Stimulated activated CD8-positive, alpha-beta memory T cell treated with anti-CD3 and anti-CD28 coated beads, Interleukin-2, amount 100 ng/mL, for 1 hour (primary cell): ENCODE measurements at places on chromosomes 5 and 9.

- no peak for DNase-seq
Measured at GRCh38 chr5:142330026-142330425, 5.2 kb upstream of the SPRY4 start.

- DNase-seq, result no peak
Measured at GRCh38 chr9:108569624-108570023, 286.2 kb downstream of the ACTL7B start.

GRCh38 chr5:73189871-73190376, 16.9 kb downstream of the TMEM174 start:
- no peak for DNase-seq

GRCh38 chr5:35924122-35924949, 14.1 kb downstream of the CAPSL start:
- no peak for DNase-seq

DNA sequence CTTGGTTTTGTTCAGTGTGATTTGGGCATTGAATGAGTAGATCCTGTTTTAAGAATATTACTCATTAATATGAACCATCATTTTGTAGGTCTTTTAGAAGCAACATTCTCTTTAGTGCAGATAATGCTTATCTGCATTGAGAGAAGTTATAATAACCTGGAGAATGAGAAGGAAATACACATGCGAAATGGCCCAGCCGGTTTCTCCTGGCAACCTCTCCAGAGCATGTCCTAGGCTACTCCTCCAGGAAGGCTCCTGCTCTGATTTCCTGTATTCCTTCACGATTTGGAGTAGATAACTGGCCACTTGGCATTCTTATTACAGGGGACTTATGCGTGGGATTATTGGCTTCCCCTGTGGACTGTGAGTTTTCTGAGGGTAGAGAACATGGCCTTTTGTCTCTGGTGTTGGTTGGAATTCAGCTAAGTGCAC, 12.6 kb downstream of the DAPK1 start:
- no peak for DNase-seq

DNA sequence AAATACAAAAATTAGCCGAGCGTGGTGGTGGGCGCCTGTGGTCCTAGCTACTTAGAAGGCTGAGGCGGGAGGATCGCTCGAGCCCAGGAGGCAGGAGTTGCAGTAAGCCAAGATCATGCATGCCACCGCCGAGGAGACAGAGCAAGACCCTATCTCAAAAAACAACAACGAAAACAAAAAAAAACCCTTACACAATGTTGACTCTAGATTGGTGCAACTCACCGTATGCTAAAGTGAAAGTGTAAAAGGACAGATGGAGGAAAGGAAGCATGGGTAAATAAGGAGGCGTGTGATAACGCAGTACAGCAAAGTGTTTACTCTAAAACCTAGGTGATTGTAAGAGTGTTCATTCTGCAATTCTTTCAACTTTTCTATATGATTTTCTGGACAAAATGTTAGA, 15.9 kb upstream of the RUFY1 start:
- DNase-seq, result no peak

GRCh38 chr5:121968910-121969607, 7.3 kb downstream of the SRFBP1 start:
- DNase-seq, result no peak

DNA sequence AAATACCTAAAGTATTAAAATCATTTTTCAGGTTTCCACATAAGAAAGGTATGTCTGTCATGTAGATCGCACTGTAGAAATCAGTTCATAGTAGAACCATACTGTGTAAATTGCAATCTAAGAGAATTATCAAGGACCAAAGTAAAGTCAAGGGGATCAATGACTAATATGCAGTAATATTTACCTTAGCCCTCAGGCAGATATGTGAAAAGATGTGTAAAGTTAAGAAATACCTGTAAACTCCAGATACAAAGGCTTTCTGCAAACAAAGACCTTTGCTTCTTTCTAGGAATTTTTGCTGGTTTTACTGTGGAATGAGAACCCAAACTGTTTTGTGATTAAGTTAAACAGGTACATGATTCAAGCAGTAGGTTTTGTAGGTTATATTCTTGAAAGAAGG, 11.6 kb downstream of the POLK start:
- DNase-seq, result no peak

DNA sequence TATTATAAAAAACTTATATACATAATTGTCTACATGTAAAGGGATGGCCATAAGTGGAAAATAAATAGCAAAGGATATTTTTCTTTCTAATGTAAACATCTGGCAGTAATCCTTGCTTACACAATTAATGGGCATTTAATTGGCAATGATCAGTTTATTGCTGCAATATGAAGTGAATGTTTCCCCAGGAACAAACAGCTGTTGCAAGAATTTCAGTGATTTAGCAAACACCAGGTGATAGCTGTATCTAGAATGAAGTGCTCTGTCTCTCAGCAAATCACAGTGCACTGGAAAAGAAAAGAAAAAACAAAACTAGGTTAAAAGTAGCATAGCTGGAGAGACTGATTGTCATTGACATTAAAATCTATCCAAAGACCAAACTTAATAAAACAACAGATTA, 594.5 kb upstream of the ARRDC3 start:
- no peak for DNase-seq

DNA sequence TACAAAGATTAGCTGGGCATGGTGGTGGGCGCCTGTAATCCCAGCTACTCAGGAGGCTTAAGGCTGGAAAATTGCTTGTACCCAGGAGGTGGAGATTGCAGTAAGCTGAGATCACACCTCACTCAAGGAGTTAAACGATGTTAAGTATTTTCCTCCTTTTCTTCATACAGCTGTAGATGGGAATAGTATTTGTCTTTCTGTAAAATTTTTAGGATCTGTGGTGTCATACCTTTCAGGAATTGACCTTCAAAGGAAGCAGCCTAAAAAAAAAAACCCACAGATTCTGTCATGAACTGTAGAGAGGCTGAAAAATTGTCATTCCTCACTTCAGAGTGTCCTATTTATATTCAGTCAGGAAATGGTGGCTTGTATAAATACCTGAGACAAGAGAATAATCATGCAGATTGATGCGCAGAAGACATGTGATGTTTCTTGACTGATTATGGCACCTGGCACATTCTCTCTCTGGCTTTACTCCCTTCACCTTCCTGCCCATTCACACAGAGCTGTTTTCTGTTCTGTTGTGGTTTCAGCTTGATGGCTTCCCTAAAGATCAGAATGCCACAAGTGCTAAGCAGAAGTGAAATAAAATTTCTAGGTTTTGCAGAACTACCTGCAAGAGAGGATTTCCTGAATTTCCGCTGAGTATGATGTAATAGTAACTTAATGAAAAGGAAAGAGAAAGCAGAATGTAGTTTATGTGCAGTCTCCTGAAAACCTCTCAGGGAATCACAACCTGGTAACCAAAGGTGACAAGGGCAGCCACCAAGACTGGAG, 3.8 kb downstream of the IFNA1 start:
- no peak for DNase-seq

GRCh38 chr9:122338536-122338935, 32.3 kb upstream of the PTGS1 start:
- no peak for DNase-seq

GRCh38 chr5:140828362-140828737, 590 bp downstream of the PCDHA6 start:
- DNase-seq, result no peak

DNA sequence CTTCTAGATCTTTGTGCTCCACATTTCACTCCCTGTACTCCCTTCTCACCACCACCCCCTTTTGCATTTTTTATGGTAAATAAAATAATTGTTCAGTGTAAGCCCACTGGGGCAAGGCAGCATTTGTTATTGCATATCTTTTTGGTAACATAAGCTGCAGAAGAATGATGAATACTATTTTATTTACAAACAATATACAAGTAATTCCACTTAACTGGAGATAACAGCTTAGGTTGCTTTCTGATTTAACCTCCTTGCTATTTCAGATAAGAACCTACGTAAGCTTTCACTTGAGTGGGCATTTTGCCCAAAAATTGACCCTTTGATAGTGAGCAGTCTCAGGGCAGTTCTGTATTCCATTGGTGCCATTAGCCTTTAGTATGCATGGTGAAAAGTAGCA, 417.9 kb downstream of the SH3GL2 start:
- DNase-seq, result no peak

GRCh38 chr5:122788371-122788770, 13.5 kb downstream of the SNX2 start:
- DNase-seq, result no peak

DNA sequence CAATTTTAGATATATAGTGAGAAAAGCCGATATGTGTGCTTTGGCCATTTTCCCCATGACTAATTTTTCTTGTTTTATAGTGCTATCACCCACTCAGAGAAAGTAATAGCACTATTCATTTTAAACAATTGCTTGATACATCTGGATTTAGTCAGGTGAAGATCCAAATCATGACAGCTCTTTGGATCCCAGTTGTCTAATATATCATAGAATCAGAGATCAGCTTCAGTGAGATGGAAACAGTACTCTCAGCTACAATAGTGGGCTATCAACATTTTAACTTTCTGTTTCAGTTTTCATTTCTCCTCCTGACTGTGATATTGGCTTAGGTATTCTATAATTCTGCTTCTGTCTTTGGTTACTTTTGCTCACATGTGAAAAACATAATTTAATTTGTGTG, 38.7 kb downstream of the VCAN start:
- no peak for DNase-seq

GRCh38 chr9:73038613-73039012, 85.8 kb upstream of the ALDH1A1 start:
- no peak for DNase-seq

- DNase-seq, result no peak
Measured at GRCh38 chr5:38739011-38739704, 106.7 kb upstream of the OSMR start.

DNA sequence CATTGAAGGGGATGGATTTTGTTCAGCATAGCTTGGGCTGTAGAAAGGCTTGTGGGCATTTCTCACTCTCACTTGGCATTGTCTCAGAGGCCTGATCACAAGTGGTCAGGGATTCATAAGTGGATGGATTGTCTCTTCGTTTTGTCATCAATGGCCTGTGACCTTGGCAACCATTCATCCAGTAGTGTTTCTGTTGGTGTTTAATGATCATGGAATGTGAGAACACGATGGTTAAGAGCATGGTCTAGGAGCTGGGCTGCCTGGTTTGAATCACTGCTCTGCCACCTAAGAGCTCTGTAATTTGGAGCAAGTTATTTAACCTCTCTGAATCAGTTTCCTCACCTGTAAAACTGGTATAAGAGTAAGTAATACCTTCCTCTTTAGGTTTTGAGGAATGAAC, 430.1 kb upstream of the MEF2C start:
- DNase-seq, result no peak

GRCh38 chr5:585962-586628, 26.0 kb upstream of the CEP72 start:
- DNase-seq, result no peak

DNA sequence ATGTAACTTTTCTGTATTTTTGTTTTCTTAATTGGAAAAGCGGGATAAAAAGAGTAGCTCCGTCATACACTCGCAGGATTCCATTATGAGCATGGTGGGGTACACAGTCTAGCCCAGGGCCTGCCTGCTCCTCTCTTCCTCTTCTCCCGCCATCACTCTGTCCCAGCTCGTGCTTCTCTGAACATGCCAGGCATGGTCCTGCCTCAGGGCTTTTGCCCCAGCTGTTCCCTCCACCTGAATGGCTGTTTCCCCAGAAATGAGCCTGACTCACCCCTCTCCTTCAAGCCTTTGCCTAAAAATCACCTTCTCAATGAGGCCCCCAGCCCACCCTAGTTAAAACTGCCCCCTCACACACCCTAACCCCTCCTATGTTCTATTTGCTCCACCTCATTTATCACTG, 4.5 kb downstream of the CORO2A start:
- DNase-seq, result no peak

- DNase-seq, result no peak
Measured at GRCh38 chr9:74609671-74610405, 112.7 kb downstream of the RORB start.

DNA sequence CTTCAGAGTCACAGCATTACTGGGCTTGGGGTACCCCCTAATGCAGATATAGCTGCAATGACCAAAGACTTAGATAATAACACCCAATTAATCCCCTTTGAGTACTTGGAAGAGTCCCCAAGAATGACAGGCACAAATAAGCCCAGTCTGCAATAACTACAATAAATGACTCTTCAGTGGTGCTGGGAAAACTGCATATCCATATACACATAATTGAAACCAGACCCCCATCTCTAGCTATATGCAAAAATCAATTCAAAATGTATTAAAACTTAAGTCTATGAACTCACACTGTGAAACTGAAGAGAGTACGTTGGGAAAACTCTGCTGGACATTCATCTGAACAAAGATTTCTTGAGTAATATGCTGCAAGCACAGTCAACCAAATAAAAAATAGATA, 422.5 kb downstream of the CDH18 start:
- no peak for DNase-seq

- no peak for DNase-seq
Measured at GRCh38 chr9:81508476-81508875, 180.9 kb downstream of the TLE1 start.

DNA sequence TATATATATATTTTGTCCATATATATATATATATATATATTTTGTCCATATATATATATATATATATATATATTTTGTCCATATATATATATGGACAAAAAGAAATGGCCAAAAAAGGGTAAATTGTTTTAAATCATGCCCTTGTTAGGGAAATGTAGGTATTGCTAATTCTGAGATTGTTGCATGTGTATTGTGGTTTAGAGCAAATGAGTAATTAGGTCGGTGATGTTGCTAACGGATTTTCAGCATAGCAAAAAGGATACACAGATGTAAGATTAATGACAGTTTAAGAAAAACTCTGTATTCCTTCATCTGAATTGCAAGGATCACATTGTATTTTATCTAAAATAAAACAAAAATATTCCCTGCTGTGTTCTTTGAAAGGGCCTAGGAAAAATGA, 40.2 kb downstream of the OSTF1 start:
- DNase-seq, result no peak

- no peak for DNase-seq
Measured at GRCh38 chr5:2187156-2187555, 304.4 kb upstream of the IRX4 start.

DNA sequence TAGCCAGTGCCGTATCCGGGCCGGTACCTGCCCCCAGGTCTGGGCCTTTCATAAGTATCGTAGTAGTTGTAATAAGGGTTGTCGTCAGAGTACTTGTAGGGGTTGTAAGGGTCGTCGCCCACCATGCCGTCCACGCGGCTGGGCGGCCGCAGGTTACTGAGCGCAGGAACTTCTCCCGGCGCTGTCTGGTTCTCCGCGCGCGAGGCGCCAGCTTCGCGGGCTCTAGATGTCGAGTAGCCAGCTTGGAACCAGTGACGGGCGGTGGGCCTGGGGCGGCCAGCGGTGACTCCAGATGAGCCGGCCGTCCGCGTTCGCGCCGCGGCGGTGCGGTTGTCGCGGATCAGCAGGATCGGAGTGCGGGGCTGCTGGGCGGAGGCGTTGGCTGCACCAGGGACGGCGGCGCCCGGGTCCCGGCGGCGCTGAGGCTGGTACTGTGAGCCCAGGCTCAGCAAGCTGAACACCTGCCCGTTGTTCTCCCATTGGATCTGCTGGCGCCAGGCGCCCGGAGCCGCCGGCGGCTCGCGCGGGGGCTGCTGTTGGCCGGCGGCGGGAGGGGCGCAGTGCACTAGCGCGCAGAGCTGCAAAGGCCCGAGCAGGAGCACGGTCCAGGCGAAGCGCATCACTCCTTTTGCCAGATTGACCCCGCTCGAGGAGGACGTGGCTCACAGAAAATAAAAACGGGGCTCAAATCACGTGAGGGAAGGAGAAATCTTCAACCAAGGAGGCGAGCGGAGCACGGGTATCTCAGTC, 518 bp downstream of the LOX start:
- no peak for DNase-seq
